Right kidney (tissue), 9 donors: ENCODE measurements at places on chromosomes 13 and 19.
A peak's percentile ranks its signal among the peaks of the same experiment; 100 is the strongest.

DNA sequence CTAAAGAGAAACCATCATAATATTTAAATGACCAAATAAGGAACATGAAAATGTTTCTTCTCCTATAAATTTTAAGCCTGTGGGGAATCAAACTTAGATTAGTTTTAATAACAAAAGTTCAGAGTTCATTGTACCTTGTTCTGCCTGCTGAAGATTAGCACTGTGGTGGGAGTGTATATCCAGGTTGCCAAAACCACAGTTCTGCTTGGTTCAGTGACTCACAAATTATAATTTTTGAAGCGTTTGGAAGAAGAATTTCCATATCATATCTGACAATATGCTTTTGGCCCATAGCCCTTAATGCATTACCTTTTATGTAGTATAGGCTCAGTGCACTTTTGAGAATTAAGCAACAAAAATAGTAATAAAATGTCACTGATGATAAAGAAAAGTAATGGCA lies 545.2 kb downstream of the GPC6 start:
- DNase-seq, result no peak

DNA sequence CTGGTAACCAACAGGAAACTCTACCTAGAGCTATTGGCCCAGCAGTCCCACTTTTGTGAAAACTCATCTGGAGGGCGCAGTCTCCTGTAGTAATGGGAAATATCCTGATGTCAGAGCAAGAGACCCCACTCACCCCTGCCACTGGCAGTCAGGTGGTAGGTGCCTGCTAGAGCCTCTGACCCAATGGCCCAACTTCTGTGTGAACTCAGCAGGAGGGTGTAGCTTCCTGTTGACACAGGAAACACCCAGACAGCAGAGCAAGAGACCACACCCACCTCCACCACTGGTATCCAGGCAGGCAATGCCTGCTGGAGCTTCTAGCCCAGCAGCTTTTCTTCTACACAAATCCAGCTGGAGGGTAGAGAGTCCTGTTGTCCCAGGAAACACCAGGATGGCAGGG lies 1176.8 kb upstream of the PRR20A start:
- DNase-seq, result no peak

- DNase-seq, result no peak
Observed at GRCh38 chr13:113992276-113993005, 18.6 kb upstream of the C13orf46 start.

DNA sequence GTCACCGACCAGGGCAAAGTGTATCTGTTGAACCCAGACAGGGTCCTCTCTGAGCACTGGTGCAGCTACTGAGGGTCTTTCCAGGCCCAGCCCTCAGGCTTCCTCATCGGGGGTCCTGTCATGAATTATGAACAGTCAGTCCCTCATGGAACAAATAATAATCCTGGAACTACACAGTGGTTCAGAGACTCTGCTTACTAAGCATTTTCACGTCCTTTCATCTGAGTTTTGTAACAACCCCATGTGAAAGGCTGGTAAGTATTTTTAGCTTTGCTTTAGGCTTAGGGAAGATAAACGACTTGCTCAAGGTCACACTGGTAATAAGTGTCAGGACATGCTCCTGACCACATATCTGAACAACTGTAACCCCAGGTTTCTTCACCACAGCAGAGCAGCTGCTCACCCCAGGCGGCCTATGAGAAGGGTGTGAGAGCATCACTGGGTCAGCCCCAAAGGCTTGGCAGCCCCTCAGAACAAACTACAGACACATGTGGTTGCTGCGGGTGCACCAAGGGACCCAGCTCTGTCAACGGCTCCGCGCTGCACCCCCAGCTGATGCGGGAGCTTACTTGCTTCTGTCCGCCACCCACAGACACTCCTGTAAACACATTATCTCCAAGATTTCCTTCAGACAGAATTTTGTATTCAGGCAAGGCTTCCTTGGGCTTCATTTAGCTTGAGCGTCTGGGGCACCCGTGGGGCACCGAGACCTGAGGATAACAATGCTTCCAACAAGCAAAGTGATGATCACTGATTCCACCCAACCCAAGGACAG lies 19.4 kb upstream of the GSX1 start:
- DNase-seq, result no peak

- no peak for DNase-seq
Observed at GRCh38 chr19:50836543-50837195, 3.3 kb upstream of the KLK15 start.

- DNase-seq, result peak; percentile 86
Observed at GRCh38 chr19:52336117-52336790, at the start of gene ZNF610. TSS of gene ZNF610 (plus strand) at chr19:52336243. CDS start at chr19:52349173, 12,930 bp downstream.

- no peak for DNase-seq
Observed at GRCh38 chr13:110102053-110102452, 204.9 kb downstream of the COL4A1 start.

DNA sequence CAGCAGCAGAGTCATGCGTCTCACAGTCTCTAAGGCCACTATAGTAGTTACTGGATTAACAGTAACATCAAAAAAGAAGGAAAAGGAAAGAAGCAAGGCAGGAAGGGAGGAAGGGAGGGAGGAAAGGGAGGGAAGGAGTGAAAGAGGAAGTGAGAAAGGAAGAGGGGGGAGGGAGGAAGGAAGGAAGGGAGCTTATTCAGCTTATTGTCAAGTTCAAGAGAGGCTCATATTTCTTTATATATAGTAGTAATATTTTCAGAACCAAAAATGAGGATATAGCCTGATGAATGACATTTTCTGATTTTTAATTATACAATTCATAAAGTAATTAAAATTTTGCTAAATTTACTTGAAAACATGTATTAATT lies 17.7 kb upstream of the RUBCNL start:
- no peak for DNase-seq

DNA sequence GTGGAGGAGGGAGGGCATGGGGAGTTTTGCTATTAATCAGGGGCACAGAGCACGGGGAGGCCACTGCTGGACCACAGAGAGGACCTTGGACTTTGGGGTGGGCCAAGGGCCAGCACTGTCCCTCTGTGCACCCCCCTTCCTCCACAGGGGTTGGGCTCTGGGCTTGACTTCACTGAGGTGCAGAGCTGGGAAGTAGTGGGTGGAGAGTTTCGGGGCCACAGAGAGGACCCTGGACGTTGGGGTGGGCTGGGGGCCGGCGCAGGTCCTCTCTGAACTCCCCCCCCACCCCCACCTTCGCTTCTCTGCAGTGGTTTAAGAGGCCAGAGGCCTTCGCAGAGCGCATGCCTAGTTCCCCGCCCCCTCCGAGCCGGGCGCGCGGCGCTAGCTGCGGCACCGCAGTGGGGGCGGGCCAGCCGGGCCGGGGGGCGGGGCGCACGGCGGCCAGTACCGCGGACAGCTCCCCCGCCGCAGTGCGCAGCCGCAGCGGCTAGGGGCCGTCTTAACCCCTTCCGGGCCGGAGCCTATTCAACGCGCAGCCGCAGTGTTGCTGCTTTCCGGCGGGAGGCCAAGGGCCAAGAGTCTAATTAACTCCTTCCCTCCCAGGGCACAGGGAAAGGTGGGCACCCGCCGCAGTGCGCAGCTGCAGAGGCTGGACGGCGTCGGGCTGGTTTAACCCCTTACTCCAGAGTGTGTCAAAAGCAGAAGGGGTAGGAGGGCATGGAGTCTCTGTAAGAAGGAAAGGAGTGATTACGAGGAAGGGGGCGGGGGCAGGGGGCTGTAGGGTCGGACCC lies 3.7 kb downstream of the KCNC3 start:
- DNase-seq, result peak; percentile 79

- DNase-seq, result no peak
Observed at GRCh38 chr19:10736916-10737551, 19.2 kb downstream of the DNM2 start.

DNA sequence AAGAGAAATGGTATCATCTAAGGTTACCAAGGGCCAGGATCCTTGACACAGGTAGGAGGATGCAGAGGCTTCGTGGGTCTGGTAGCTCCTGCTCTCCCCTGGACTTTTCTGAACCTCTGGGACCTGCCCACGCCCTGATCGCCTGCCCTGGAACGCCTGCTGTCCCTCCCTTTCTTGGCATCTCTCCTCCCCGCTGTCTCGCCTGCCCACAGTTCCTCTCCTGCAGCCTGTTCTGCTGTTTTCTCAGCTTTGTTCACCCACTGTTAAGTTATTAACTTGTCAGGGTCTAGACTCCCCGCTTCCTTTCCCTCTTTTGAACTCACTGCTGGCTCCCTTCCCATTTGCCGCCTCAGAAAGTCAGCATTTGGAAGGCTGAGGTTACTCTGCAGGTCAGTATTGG lies 19.8 kb downstream of the SERP2 start:
- peak; percentile 56 for DNase-seq

- DNase-seq, result no peak
Observed at GRCh38 chr13:84845907-84846619, 953.2 kb downstream of the SLITRK6 start.

DNA sequence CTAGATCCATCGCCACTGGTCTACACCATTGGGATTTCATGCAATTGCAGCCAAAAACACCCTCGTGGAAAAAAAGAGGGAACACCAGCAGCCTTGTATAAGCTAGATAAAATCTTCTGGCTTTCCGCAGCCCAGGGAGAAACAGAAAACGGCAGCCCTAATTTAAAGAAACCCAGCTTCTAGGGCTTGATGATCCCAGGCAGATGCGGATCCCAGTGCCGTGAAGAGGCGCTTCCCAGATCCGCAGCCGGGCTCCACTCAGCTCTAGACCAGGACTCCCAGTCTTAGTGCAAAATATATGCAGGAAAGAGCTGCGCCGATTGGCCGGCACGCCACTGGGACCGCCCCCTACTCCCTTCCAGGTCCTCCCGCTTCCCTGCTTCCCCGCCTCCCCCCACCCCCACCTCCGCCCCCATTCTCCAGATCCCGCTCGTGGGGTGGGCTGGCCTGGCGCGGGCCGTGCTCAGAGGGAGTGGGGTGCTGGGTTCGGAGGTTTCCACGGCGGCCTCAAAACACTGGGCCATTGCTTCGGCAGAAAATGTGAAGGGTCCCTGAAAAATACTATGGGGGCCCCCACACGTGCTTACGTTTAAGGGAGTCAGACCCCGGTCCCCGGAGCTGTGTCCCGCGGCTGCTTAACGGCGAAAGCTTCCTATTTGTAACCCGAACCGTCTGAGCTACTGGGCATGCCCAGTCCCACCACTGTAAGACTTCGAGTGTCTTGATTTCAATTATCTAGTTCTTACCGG lies 63.1 kb downstream of the SERP2 start:
- DNase-seq, result peak; percentile 97

- DNase-seq, result no peak
Observed at GRCh38 chr13:43963726-43964125, 84.0 kb downstream of the LACC1 start.

GRCh38 chr19:17091758-17092333 lies 16.3 kb downstream of the MYO9B start:
- DNase-seq, result no peak

GRCh38 chr19:58492265-58492664 lies 16.1 kb downstream of the ZNF446 start:
- no peak for DNase-seq

- no peak for DNase-seq
Observed at GRCh38 chr19:43498233-43498842, 6.2 kb downstream of the PHLDB3 start.

- DNase-seq, result no peak
Observed at GRCh38 chr13:45705918-45706317, 3.8 kb downstream of the CBY2 start.

GRCh38 chr19:18594096-18594823 lies 5.7 kb downstream of the REX1BD start:
- DNase-seq, result peak; percentile 86

DNA sequence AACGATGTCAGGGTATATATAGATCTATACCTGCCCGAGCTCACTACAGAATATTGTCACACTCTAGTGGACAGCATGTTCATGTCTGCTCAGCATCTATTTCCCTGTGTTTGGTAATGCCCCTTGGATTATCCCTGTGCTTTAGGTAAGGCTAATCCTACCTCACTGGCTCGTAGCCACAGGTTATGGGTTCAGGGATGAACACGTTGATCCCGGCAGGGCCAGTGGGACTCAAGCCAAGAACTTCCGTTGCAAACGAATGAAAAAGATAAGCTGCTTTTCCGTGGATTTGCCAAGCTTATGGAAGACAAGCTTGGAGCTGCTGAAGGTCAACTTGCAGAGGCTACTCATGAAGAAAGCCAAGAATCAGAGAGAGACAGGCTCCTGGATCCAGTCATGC lies 400.0 kb upstream of the TSHZ3 start:
- no peak for DNase-seq

DNA sequence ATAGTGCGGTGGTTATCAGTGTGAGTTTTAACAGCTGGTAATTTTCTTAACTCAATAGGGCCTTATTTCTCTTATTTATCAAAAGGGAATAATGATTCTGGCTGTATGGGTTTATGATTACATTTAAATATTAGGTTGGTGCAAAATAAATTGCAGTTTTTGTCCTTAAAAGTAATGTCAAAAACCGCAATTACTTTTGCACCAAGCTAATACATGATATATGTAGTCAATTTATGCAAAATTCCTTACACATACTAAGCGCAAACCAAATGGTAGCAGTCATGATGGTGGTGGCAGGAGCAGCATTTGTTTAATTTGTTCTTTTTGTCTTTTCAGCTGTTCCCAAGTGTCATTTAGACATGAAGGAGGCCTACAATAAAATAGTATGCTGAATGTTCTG lies 1777.1 kb downstream of the OLFM4 start:
- DNase-seq, result no peak

DNA sequence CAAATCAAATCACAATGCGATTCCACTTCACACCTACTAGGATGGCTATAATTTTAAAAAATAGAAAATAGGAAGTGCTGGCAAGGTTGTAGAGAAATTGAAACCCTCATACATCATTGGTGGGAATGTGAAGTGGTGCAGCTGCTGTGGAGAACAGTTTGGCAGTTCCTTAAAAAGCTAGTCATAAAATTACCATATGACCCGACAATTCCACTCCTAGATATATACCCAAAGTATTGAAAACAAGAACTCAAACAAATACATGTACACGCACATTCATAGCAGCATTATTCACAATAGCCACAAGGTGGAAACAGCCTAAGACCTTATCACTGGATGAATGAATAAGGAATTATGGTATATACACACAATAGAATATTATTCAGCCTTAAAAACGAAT lies 12.0 kb downstream of the HMGB1 start:
- DNase-seq, result no peak

- peak; percentile 65 for DNase-seq
Observed at GRCh38 chr19:18846862-18847548, 15.2 kb downstream of the UPF1 start.

DNA sequence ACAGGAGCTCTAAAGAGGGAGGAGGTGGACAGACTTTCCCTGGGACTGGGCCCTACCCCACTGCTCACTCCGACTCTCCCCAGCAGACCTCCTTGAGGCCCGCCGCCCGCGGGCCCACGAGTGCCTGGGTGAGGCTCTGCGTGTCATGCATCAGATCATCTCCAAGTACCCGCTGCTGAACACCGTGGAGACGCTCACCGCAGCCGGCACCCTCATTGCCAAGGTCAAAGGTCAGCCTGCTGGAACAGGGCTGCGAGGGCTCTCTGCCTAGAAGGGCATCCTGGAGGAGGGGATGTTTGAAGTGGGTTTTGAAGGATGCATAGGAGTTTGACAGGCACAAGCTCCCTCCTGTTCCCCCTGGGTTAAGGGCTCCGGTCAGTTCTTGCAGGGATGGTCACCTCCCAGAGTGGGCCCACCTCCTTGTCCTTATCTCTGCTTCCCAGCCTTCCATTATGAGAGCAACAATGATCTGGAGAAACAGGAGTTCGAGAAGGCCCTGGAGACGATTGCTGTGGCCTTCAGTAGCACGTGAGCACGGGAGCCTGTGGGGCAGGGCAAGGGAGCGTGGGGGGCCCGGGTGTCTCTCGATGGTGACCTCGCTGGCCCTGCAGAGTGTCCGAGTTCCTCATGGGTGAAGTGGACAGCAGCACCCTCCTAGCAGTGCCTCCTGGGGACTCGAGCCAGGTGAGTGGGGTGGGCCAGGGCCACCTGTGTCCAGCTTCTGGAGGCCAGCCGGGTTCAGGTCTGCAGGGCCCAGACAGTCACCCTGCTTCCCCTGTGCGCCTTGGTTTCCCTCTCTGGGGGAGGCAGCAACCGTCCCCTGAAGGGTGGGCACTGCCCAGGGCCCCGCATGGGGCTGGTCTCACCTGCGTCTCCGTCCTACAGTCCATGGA lies 6.3 kb downstream of the ARHGAP45 start:
- no peak for DNase-seq
